ENCODE measurements at places on chromosomes 3 and 15.

DNA sequence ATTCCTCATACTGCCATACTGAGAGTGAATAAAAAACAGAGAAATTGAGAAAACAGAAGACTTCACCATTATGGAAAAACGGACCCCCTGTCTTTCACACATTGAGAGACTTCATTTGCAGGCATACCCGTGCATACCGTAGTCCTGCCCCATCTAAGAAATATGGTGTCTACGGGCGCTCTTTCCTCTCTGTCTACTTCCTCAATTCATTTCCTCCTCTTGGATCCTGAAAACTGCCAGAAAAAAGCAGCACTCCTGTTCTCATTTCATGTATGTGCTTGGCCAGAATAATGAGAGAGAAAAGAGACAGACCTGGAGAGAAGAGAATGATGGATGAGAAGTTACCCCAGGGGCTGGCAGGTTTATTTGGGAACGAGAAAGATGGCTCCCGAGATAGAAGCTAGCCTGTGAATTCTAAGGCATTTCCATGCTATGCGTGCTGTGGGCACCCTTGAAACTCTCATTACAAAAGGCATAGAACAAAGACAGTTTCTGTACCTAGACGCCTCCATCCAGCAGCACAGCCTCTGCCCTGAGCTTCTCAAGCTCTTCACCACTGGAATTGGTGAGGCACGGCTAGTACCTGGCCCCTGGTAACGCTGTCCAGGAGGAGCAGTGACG lies 62.5 kb upstream of the EPHB3 start:
- DNase-seq: no peak

DNA sequence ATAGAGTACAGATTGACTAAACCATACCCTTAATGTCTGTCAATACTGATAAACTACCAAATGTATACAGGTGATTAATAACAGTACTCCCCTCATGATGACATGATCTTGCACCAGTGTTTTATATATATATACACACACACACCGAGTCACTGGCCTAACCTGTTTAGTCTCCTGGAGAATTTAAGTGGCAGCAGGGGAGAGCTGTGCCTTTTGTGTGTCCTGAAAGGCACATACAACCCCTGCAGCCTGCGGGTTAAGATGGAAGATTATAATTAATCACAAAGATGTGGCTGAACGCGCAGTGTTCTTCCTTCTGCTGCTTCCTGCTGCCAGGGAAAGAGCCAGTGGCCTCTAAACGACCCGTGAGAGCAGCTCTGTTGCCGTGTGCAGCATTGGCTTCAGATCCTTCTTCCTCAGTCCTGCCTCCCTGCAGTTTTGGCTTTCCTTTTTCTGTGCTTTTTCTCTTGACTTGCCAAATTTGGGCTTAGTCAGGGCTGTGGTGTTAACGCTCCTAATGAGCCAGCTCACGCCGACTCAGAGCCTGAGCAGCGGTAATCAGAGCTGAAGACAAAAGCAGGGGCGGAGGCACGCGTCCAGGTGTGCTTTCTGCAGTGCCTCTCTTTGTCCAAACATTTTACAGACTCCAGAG lies 42.5 kb upstream of the UBE3A start:
- DNase-seq: no peak

DNA sequence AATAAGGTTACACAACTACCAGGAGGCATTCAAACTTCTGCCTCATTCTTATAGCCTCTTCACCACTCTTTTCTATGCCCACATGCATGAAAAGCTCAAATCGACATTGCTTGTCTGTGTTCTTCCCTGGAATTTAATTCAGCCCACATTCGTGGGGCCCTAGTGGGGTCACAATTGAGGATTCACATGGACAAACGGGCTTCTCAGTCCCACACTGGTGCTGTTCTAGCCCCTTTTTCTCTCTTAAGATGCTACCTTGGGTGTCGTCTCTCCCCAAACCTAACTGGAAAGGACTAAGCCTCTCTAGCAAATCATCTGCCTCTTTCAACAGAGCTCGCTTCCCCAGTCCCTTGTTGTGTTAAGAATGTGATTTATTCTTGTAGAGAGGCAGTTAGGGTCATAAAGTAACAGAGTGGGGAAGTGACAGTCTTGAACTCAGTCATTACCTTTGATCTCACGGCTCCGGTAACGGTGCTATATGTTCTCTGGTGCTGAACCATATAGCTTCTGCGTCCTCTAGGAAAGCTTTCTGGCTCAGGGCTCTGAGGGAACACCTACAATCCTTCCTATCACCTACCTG lies 4.9 kb downstream of the LPP start:
- no peak for DNase-seq

GRCh38 chr3:36864180-36865053 lies 80.4 kb downstream of the TRANK1 start:
- DNase-seq: no peak

DNA sequence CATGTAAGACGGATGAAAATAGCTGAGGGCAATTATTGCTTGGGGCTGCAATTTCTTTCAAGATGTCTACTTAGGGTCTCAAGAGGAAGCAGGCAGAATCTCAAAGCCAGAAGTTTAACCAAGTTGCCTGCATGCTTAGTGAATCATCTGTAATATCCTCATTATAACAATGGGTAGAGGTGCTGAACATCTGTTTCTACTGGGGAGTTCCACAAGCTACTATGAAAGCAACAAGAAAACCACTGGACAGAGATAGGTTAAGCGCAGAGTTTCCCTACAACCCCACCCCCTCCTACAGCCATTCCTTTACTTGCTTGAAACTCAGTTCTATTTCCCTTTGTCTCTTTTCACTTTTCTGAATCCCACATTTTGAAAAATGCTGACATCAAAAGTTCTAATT lies 759.4 kb upstream of the GBE1 start:
- DNase-seq: no peak
